ENCODE measurements at places on chromosomes 2 and 18. TPM values are rescaled to one million over a fixed set of nuclear protein-coding genes. Genes with fewer than 3 reads are reported as not detected.

GRP gene
- not detected for total RNA-seq

NR4A2 gene
- 3.8 TPM for total RNA-seq

SLC4A1AP gene
- 23.3 TPM for total RNA-seq

- DNase-seq, result no peak
Observed at GRCh38 chr2:184302506-184302905, 295.8 kb upstream of the ZNF804A start.
